OCI-LY7 (cell line): ENCODE measurements at places on chromosomes 16 and 17.

- no peak for DNase-seq
Measured at GRCh38 chr16:67357561-67357960, 30.9 kb downstream of the LRRC36 start.

GRCh38 chr17:81693509-81694210 lies 9.5 kb upstream of the MRPL12 start:
- no peak for DNase-seq

DNA sequence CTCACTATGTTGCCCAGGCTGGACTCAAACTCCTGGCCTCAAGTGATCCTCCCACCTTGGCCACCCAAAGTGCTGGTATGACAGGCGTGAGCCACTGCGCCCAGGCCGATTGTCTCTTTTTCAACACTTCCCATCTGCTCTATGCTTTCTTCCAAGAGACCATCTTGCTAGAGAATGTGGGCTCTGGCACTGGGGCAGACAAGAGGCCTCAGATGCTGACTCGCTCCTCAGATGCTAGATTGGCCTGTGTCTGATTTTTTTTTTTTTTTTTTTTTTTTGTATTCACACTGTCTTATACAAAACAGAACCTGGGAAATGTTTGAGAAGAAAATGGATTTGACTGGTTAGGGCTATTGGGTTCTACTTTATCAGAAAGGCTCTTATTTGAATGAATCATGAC lies 58.2 kb downstream of the CYB5D2 start:
- no peak for DNase-seq

- no peak for DNase-seq
Measured at GRCh38 chr16:116015-116414, 22.5 kb downstream of the NPRL3 start.

GRCh38 chr17:73058022-73058421 lies 34.5 kb downstream of the SLC39A11 start:
- DNase-seq: no peak
